ENCODE measurements at places on chromosomes 2 and 18. TPM values are rescaled to one million over a fixed set of nuclear protein-coding genes. Genes with fewer than 3 reads are reported as not detected.

The HOXD13 gene
- not detected for total RNA-seq

The PARD3B gene
- total RNA-seq, result 1.1 TPM

The EML6 gene
- total RNA-seq, result 0.48 TPM

The PLEKHH2 gene
- 1.7 TPM for total RNA-seq

The IGFBP5 gene
- 3.4 TPM for total RNA-seq

The VWA3B gene
- total RNA-seq, result not detected
